Spinal cord (tissue), 10 donors: ENCODE measurements at places on chromosomes 12 and 14. TPM values are rescaled to one million over a fixed set of nuclear protein-coding genes. Genes with fewer than 3 reads are reported as not detected.

DNA sequence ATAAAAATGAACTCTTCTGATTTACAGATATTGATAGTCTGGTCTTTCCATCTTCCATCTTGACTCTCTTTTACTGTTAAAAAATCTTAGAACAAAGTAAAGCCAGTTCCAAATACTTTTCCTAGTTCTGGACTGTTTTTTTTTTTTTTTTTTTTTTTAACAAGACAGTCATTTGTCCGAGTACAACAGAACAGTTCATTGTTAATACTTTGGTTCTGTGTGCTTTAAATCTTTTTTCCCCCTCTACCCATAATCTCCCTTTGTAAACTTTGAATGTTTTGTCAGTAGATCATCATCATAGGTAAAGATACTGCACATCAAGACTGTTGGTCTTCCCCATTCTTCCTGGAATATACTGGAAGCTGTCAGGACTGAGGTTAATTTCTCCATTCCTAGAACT is 38.0 kb downstream of the ADIPOR2 start:
- no peaks in the 10 kb centered on the region for H3K36me3 ChIP-seq
- DNase-seq: no peak
- H3K27me3 ChIP-seq: no peaks in the 10 kb centered on the region
- H3K4me3 ChIP-seq: no peak overlapping the region

GRCh38 chr14:96538097-96538989 is 36.2 kb downstream of the PAPOLA start:
- no peaks in the 10 kb centered on the region for H3K36me3 ChIP-seq
- no peaks in the 10 kb centered on the region for H3K27me3 ChIP-seq
- no peaks in the 10 kb centered on the region for H3K4me1 ChIP-seq
- H3K27ac ChIP-seq: no peak overlapping the region
- no peak overlapping the region for H3K4me3 ChIP-seq
- DNase-seq: no peak

- H3K4me3 ChIP-seq: no peak overlapping the region
- DNase-seq: no peak
- H3K36me3 ChIP-seq: no peaks in the 10 kb centered on the region
- no peak overlapping the region for H3K27ac ChIP-seq
Measured at GRCh38 chr12:87160848-87161601, 868.2 kb downstream of the C12orf50 start.

The LRFN5 gene
- 30.0 TPM for polyA plus RNA-seq

The PRPH gene
- 289 TPM for polyA plus RNA-seq

The EPYC gene
- polyA plus RNA-seq: not detected

DNA sequence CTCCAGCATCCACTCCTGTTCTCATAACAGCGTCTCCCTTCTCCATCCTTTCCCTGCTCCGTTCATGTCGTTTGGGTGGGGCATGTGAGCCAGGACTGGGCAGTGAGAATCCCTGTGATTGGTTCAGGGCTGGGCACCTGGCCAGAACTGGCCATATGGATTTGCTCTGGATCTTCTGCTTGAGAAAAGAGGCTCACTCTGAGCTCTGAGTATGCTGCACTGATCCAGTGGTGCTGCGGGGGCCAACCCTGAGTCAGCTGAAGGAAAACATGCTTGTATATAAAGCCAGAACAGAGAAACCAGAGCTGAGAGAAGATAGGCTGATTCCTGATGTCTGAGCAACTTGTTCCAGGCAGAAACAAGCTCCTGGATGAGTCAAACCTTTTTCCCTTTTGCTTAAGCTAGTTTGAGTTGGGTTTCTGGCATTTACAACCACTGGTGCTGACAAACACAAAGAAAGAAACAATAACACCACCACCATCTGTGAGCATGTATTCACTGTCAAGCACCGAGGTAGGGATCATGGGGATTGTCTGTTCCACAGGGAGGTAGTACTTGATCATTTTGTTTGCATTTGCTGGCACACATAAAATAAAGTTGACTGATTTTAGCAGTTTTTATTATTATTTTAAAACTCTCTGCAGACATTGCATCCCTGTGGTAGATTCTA is 14.0 kb upstream of the HPD start:
- H3K27ac ChIP-seq: no peak overlapping the region
- H3K36me3 ChIP-seq: no peaks in the 10 kb centered on the region
- peak; percentile 73 for DNase-seq
- peaks cover 2% of the 10 kb centered on the region for H3K27me3 ChIP-seq
- H3K4me3 ChIP-seq: no peak overlapping the region

- H3K27ac ChIP-seq: peak within 1 kb of the TSS; percentile 86
- peak within 1 kb of the TSS; percentile 92 for H3K4me3 ChIP-seq
- peaks cover 29% of the 10 kb centered on the region for H3K4me1 ChIP-seq
Measured at GRCh38 chr14:103562429-103563225, at the start of the genes BAG5 and COA8. TSS of gene BAG5 (minus strand) at chr14:103562657. CDS start at chr14:103561164, 1,493 bp downstream. TSS of gene COA8 (plus strand) at chr14:103562960. CDS start at chr14:103563002, 42 bp downstream.

- H3K36me3 ChIP-seq: no peaks in the 10 kb centered on the region
- H3K4me1 ChIP-seq: peaks cover 6% of the 10 kb centered on the region
- no peak overlapping the region for H3K4me3 ChIP-seq
Measured at GRCh38 chr12:3992945-3993344, 119.7 kb upstream of the PARP11 start.

The PSMA6 gene
- 171 TPM for polyA plus RNA-seq

DNA sequence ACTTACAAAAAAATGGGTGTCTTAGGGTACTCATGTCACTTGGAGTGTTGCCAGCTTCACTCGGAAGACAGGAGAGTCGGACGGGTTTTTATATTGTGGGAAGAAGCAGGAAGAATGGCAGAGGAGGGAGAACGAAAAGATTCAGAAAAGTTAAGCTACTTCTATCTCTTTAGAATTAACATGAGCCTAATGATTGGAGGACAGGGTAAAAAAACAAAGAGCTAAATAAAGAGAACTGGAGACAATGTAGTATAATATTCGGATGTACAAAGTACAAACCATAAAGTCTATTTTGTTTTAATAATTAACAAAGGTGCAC is 43.9 kb downstream of the EFCAB11 start:
- H3K36me3 ChIP-seq: no peaks in the 10 kb centered on the region
- peak overlapping the region; percentile 75 for H3K27ac ChIP-seq
- no peak for DNase-seq
- H3K4me1 ChIP-seq: peaks cover 13% of the 10 kb centered on the region

DNA sequence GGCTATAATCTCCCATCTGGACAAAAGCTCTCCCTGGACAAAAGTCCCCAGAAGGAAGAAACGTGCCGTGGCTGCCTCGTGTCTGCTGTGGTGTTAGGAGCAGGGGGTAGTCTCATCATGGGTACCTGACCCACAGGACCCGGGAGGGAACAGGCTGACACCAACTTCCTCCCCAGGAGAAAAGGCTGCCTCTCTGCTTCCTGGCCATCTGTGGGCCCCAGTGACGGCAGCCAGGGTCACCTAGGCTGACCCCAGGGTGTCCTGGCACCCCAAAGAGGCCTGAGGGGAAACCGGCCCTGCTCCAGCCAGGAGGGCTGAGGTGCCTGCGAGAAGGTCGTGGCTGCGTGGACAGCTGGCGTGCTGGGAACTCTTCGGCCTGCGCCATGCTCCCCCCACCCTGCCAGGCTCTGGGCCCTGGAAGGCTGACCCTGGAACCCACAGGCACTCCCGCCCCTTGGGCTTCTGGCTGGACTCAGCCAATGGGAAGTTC is 133.9 kb downstream of the RFLNA start:
- DNase-seq: no peak
- no peak overlapping the region for H3K27ac ChIP-seq
- H3K36me3 ChIP-seq: peaks cover 86% of the 10 kb centered on the region
- H3K4me1 ChIP-seq: peaks cover 70% of the 10 kb centered on the region
- H3K27me3 ChIP-seq: no peaks in the 10 kb centered on the region

DNA sequence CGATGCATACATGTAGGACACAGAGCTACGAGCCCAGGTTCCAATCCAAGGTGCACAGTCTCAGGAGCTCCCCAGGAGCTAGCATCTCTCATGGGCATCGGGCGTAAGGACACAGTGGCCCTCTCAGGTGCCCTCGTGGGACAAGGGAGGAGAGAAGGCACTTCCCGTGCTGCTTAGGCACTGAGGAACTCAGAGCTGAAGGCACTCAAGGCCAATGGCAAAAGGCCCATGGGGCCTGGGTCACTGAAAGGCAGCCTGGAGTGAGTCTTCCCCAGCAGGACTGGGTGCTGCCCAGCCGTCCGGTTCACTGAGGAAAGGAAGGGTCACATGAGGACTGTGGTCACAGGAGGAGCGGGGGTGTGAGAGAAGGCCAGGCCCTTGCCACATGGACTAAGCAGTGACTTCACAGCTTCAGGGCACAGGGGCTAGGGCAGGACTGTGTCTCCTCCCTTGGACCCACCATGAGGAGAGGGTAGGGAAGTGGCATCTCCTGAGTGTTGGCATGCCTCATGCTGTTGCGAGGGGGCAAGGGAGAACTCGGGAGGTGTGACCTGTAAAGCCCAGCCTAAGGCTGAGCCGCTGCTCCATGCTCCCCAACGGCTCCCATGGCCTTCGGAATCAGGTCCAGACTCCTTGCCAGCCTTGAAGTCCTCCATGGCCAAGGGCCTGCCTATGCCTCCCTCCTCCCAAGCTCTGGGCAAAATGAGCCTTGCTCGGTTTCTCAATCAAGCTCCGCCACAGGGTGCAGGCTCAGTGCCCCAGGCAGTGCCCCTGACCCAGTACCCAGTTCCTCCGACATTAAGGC is 51.8 kb downstream of the CHGA start:
- no peak for DNase-seq
- no peaks in the 10 kb centered on the region for H3K27me3 ChIP-seq
- H3K4me1 ChIP-seq: peaks cover 18% of the 10 kb centered on the region
- no peak overlapping the region for H3K4me3 ChIP-seq

DNA sequence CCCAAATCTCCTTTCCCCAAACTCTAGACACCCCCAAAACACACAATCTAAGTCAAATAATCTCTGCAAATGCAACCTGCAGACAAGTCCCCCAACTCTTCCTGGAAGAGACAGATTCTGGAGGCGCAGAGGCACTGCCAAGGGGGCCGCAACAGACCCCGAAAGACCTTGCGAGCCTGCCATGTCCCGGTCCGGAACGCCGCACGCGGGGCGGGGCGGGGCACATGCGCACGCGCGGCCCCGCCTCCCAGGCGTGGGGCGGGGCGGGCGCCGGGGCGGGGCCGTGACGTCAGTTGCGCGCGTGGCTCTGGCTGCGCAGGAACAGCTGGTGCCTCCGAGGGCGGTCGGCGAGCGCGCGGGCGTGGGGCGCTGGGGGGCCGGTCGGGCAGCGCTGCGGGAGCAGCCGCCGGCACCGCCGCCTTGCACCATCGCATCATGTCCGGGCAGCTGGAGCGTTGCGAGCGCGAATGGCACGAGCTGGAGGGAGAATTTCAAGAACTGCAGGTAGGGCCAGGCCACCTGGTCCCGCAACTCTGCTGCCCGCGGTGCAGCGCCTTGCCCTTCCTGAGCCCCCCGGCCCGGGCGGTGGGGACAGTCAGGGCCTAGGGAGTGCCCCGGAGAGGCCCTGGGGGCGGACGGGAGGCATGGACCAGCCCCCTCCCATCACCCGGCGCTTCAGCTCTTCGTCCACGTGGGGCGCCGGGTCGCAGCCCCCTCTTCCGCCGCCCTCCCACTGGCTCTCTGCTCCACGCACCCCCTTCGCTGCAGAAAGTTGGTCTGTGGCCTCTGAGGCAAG is at the start of gene TMEM120B:
TMEM120B (plus strand) TSS at position 292 of the 796 bp plus-strand sequence; CDS start at position 436, 144 bp downstream.
- H3K36me3 ChIP-seq: peaks cover 9% of the 10 kb centered on the region
- H3K27me3 ChIP-seq: no peaks in the 10 kb centered on the region
- H3K4me3 ChIP-seq: peak within 1 kb of the TSS; percentile 86
- peak; percentile 92 for DNase-seq

DNA sequence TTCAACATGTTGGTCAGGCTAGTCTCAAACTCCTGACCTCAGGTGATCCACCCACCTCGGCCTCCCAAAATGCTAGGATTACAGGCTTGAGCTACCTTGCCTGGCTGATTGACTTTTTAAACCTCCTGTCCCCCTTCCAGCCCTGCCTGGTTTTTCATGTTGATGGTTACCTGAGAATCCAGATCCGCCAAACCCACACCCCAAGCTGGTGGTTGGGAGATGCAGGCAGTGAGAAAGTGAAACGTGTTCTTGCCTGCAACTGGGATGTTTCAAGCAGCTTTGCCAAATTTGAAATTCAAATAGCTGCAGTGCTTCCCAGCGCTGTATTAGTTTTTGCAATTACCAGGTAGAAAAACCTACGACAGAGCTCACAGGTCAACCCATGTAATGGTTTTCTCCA is 238.3 kb upstream of the PWP1 start:
- no peak for DNase-seq
- H3K4me3 ChIP-seq: no peak overlapping the region
- H3K4me1 ChIP-seq: no peaks in the 10 kb centered on the region
- H3K27ac ChIP-seq: no peak overlapping the region

The MSRB3 gene
- 10.0 TPM for polyA plus RNA-seq

GRCh38 chr14:50335389-50335788 is 23.3 kb downstream of the DMAC2L start:
- peaks cover 3% of the 10 kb centered on the region for H3K36me3 ChIP-seq
- peaks cover 20% of the 10 kb centered on the region for H3K4me1 ChIP-seq
- H3K4me3 ChIP-seq: peak overlapping the region; percentile 11
- peak; percentile 79 for DNase-seq
- no peaks in the 10 kb centered on the region for H3K27me3 ChIP-seq
- peak overlapping the region; percentile 90 for H3K27ac ChIP-seq

DNA sequence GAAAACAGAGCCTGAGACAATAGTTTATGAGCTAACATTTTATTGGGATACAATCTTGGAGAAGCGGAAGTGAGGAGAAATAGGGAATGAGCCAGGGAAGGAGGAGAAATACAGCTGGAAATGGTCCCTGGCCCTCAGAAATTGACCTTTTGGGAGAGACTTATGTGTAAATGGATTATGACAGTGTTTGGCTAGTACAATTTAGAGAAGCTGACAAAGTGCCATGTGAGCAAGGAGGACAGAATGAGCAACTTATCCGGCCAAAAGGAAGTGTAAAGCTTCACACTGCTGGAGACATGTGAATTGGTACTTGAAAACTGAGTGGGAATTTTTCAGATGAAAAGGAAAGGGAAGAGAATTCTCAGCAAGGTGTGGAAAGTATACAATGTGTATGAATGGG is 2.9 kb downstream of the GLIPR1 start:
- no peak for DNase-seq
- H3K36me3 ChIP-seq: no peaks in the 10 kb centered on the region
- no peak overlapping the region for H3K4me3 ChIP-seq
- no peaks in the 10 kb centered on the region for H3K27me3 ChIP-seq
- H3K27ac ChIP-seq: no peak overlapping the region
